NCI-H146 (cell line): ENCODE measurements at places on chromosomes 6 and 20.

DNA sequence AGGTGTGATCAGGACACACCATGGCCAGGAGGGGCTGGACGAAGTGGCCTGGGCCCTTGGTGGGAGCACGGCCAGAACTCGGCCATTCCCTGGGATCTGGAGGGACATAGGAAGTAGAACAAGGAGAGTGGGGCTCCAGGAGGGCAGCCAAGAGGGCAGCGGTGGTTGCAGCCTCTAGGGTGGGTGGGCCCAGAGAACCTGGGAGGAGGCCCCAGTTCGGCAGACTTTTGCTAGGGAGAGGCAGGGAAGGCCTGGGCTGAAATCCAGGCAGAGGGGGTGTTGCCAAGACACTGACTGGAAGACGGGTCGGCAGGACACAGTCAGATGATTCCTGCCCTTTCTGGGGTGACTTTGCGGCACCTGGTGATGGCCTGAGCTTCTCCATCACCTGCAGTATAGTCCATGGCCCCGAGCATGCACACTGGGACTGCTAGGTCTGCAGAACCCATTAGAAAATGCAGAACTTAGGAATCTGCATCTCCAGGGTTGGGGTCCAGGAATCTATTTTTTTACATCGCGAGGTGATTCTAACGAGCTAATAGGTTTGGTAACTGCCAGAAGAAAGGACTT is 224.8 kb downstream of the SYNDIG1 start:
- no peak for DNase-seq

DNA sequence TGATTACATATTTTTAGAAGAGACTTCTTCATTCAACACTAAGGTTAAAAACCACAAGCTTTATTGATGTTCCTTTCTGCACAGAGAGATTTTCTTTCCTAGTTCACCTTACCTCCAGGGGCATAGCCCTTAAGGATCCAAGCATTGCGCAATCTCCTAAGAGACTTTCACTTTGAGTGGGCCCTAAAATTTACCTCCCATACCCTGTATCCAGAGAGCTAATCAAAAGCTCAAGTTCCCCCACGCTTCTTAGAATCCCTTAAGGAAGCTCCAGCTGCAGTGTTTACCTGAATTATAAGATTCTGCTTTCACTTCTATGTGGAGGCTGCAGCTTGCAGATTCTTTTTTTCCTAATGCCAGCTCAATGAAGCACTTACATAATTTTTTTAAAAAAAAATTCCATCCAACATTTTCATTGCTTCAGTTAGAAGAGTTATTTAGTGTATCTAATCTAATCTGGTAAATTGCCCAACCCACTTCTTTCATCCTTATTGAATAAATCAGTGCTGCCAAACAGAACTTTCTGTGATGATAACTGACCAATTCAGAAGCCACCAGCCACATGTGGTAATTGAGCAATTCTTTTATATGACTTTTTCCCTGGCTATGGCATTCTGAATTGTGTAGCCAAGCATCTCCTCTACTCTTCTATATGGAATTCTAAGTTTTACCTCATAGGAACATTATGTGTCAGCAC is 24.6 kb upstream of the SPTLC3 start:
- no peak for DNase-seq

- DNase-seq = no peak
Observed at GRCh38 chr20:5211803-5212714, 85.3 kb downstream of the CDS2 start.

GRCh38 chr6:30742316-30743098 is at the start of gene FLOT1:
FLOT1 (minus strand) TSS chr6:30742687; CDS start chr6:30742189, 498 bp downstream.
- DNase-seq = peak; percentile 96

GRCh38 chr6:52304983-52305390 is 20.4 kb upstream of the MCM3 start:
- DNase-seq = no peak

DNA sequence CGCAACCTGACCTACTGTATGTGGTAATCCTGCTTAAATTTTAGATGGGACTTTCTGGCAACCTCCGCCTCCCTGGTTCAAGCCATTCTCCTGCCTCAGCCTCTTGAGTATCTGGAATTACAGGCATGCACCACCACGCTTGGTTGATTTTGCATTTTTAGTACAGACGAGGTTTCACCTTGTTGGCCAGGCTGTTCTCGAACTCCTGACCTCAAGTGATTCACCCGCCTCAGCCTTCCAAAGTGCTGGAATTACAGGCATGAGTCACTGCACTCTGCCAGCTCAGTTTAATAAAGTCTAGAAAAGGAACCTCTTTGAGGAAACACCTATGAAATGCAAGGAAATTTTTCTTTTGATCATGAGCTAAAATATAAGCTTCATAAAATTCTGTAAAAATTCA is 9.0 kb upstream of the PLCB4 start:
- no peak for DNase-seq

- peak; percentile 76 for DNase-seq
Observed at GRCh38 chr20:18712882-18713281, 100.7 kb upstream of the SCP2D1 start.

GRCh38 chr20:49894073-49894470 is 21.3 kb downstream of the SPATA2 start:
- no peak for DNase-seq

- no peak for DNase-seq
Observed at GRCh38 chr20:1846341-1846740, 48.9 kb upstream of the SIRPA start.

- no peak for DNase-seq
Observed at GRCh38 chr6:125307150-125307838, 5.5 kb upstream of the HDDC2 start.

GRCh38 chr6:21263531-21264287 is 329.8 kb upstream of the SOX4 start:
- DNase-seq = peak; percentile 61

DNA sequence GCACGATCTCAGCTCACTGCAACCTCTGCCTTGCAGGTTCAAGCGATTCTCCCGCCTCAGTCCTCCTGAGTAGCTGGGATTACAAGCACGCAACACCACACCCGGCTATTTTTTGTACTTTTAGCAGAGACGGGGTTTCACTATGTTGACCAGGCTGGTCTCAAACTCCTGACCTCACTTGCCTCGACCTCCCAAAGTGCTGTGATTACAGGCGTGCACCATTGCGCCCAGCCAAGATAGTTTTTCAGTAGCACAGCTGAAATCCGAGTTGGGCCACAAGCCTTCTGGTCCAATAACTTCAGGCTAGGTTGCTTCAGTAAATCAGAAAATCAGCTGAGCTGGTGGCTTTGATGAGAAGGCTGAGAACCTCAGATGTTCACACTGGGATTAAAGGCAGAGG is 65.7 kb downstream of the TRAM2 start:
- no peak for DNase-seq

DNA sequence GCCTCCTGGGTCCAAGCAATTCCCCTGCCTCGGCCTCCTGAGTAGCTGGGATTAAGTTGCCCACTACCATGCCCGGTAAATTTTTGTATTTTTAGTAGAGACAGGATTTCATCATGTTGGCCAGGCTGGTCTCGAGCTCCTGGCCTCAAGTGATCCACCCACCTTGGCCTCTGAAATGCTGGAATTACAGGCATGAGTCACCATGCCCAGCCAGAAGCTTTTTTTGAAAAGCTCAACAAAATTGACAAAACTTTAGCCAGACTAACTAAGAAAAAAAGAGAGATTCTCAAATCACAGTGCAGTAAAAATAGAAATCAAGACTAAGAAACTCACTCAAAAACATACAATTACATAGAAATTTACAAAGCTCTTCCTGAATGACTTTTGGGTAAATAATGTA is 420.6 kb downstream of the COL12A1 start:
- DNase-seq = no peak

GRCh38 chr20:23625236-23625964 is 12.4 kb downstream of the CST3 start:
- no peak for DNase-seq

DNA sequence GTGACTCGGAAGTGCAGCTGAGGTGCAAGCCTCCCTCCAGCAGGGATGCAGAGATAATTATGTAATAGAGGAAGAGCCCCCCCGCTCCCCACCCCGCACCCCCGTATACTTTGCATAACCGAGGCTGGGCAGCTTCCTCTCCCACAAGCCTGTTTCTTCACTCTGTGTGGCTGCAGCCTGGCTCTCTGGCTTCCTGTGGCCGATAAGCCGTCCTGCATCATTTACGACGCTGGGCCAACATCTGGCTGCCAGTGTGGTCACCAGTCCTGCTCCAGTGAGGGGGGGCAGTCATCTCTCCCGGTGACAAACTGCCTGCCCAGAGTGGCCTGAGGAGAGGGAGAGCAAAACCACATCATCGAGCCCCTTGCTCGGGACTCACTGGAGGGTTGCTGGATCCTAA is 59.2 kb downstream of the RBM38 start:
- no peak for DNase-seq

DNA sequence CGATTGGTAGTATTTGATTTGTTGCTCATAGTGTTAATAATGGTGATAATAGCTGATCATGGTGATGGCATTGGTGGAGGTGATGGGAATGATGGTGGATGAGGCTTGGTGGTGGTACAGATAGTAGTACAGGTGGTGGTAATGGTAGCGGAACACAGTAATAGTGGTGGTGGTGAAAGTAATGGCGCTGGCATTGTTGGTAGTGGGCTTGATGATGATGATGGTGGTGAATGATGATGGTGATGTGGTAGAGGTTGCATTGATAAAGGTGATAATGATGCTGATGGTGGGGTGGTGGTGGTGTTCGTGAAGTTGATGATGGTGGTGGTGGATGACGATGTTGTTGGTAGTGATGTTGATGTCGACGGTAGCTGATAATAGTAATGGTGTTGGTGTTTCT is 24.6 kb upstream of the CLIC5 start:
- DNase-seq = no peak

GRCh38 chr20:59560588-59561227 is 43.6 kb upstream of the PHACTR3 start:
- DNase-seq = no peak

- peak; percentile 7 for DNase-seq
Observed at GRCh38 chr6:6749702-6750491, 161.4 kb downstream of the LY86 start.

DNA sequence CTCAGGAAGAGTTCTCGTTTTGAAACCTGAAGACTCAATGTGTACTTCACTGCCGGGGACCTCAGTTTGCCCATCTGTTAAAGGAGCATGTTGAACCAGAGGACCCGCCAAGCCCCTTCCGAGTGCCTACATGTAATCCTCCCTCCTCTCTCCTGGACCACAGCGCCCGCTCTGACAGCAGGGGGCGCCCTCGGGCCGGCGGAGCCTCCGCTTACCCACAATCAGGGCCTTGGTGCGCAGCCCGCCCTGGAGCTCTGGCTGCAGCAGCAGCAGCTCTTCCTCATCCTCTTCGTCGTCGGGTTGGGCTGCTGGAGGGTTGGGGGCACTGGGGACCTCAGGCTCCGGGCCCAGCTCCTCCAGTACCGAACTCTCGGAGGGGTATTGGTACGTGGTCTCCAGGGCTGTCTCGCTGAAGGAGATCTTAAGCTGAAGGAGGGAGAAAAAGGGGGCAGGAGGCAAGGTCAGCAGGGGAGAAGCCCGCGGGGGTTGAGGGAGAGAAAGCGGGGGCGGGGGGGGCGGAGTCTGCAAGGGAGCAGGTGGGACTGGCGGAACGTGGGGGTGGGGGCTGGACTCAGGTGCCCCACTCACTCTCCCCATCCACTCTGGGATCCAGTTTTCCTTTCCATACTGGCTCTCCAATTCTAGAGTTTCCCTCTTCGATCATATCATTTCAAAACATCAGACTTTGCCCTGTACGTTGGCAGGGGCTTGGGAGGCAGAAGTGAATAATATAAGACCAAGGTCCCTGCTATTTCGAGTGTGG is 6.3 kb upstream of the DHX16 start:
- peak; percentile 66 for DNase-seq

DNA sequence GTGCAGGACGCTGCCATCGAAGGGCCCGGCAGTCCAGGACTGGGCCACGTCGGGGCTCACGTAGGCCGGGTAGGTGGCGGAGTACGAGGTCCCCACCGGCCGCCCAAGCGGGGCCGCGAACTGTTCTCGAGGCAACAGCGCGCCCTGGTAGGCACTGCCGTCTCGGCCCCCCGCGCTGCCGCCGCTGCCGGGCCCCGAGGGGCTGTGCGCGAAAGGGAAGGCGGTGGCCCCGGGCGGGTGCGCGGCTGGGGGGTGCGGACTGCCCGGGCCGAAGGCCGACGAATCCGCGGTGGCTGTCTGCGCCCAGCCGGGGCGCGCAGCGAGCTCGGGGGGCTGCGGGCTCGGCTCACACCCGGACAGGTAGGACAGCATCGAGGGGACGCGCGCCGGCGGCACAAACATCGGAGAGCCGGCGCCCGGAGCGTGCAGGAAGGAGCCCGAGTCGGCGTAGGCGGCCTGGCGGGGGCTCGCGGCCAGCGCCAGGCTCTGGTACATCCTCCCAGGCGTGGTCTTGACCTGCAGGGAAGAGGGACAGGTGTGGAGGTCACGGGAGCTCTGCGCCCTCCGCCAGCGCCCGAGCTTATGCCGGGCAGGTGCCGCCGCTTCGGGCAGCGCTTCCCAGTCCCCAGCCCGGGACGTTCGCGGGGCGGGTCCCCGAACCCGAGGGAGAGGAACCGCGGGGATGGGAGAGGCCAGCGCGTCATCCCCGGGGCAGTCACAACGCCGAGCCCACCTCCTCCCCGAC is 596 bp downstream of the GATA5 start:
- DNase-seq = peak; percentile 30

- DNase-seq = peak; percentile 72
Observed at GRCh38 chr6:40899684-40900155, 139.3 kb downstream of the UNC5CL start.

GRCh38 chr20:9903048-9903655 is 64.3 kb upstream of the PAK5 start:
- no peak for DNase-seq

DNA sequence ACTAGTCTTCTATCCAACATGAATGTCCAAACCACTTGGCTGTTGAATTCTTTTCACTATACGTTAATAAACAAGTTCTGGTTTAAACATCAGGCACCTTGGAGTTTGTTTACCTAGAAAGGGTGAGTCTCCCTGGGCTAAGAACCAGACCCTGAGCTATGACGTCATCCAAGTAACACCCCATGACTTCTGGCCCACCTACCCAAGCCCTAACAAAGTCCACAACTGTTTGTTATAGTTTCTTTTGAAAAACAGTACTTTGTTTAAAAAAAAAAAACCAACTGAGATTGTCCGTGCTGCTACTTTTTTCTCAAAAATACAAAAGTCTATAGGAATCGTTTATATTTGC is 146.9 kb upstream of the BEND6 start:
- no peak for DNase-seq
